Endothelial cell of umbilical vein (primary cell): ENCODE measurements at places on chromosomes 3 and 15. TPM values are rescaled to one million over a fixed set of nuclear protein-coding genes. Genes with fewer than 3 reads are reported as not detected.

Gene ZNF609
- total RNA-seq, result 49.6 and 52.8 TPM in 2 replicates

- DNase-seq, result no peak
Observed at GRCh38 chr3:176078906-176079305, 1118.4 kb downstream of the TBL1XR1 start.

DNA sequence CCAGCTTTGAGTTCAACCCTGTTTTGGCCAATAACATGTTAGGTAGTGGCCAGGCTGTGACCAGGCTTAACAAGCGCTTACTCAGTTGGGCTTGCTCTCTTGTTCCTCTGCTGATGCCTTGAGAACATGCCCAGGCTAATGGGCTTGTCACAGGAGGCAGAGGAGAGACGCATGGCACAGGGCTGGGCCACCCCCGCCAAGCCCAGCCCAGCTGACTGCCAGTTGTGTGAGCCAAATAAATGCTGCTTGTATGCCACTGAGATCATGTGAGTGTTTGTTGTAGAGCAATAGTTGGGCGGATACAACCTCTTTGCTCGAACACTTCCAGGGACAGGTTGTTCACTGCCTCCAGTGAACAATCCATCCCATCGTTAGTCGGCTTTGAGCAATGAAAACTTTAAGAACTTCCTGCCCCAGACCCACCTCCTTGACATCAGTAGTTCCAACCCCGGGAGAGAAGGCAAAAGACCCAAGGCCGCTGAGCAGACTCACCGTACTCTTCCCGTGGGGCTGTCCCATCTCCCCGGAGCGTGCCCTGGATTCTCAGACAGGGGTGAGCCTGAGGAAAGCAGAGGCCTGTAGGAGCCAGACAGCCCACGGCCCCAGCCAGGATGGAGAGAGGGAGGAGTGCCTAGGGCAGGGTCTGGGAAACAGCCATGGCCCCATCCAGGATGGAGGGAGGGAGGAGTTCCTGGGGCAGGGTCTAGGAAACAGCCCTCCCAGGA, 4.1 kb downstream of the PLA2G4F start:
- no peak for DNase-seq

Gene GOLGA6L4
- 5.3 and 7.5 TPM in 2 replicates for total RNA-seq

DNA sequence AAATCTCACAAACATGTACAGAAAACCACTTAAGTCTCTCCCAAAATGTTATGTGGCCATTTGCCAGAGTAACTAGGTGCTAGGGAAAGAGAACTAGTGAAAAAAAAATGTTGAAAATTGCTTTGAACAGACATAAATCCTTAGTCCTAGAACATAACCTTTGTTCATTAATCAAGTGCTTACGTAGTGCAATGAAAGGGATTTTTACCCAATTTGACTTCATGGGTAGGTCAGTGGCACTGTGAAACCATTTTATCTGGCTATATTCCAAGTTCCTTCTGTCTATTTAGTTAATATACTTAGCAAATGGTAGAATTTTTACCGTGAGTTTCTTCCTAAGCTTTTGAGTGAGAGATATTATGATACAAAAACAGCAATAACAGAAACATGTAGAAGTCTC, 209.4 kb downstream of the DIPK2A start:
- no peak for DNase-seq

Gene FBXW12
- total RNA-seq, result not detected in 2 replicates

- DNase-seq, result no peak
Observed at GRCh38 chr15:83100097-83100646, 7.3 kb upstream of the TM6SF1 start.

DNA sequence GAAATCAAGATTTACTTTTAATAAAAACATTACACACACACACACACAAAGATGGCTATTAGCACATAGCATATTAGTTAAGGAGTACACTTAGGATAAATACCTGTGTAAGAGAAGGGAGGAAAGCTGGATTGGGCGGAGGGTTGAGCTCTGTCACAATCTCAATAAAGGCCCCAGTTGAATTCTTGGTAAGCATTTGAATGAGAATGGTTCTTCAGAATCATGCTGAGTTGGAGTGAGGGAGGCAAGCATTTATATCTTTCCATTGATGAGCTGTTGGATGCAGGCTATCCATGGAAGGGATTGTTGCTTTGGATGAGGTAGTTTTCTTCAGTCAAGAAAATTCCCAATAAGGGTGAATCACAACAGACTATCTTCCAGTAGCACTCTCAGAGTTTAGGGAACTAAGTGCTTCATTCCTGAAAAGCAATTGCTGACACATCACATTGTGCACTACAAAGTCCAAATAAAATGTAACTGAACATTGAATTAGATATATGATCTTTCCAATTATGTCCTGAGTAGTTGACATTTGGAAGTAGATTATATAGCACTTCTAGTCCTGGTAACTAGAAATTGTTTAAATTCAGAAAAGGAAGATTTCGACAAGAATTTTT, 95.7 kb downstream of the SUCNR1 start:
- DNase-seq, result no peak

- DNase-seq, result no peak
Observed at GRCh38 chr3:23797491-23797890, 8.3 kb upstream of the UBE2E1 start.

DNA sequence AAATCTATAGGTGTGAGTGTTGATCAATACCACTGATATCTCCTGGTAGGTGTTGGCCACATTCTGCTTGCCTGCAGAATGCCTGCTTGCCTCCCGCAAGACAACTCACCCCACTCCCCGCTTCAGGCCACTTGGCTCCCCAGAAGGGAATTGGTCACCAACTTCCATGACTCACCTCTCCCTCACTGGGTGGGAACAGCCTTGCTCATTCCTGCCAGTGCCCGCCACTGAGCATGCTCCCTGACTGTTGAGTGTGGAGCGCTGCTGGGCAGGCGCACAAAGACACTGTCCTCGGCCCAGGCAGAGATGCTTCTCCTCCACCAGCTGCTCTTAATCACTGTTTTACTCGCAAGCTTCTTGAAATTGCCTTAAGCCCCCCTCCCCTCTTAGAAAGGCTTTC, 57.3 kb upstream of the PPP2R3A start:
- no peak for DNase-seq

DNA sequence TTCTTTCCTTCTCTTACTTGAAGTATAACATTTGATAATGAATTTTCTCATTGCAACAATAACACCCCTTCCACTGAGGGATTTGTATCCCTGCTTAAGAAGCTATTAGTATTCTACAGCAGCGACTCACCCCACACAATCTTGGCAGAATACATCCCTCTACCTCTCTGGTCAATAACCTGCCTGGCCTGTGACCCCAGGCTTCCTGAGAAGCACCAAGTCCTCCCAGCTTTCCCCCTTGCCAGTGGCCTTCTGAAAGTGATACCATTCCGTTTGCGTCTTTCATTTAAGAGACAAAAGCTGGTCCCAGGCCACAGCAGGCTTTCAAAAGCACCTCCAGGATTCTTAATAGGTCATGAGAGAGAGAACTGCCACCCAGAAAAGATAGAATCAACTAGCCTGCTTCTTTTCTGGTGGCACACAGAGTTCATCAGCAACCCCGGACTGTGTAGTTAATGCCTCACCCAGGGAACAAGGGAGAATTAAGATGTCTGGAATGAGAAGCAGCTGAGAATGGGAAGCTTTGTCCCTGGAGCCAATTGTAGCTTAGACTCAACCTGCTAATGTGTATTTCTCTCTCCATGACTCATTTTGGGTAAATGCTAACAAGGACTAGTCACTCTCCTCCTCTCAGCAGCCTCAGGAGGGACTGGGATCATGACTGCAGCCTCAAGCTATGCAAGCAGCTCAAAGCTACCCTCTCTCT, 101.0 kb upstream of the CPNE4 start:
- peak; percentile 75 for DNase-seq

Gene SLC2A2
- total RNA-seq, result not detected in 2 replicates

- no peak for DNase-seq
Observed at GRCh38 chr3:148307443-148307843, 390.3 kb upstream of the AGTR1 start.

Gene INSYN1
- 0.58 TPM in 1 of 2 replicates, not detected in the other for total RNA-seq

Gene MUSTN1
- total RNA-seq, result 0.62 and 2.2 TPM in 2 replicates

GRCh38 chr3:194300382-194300758, 50.8 kb downstream of the CPN2 start:
- DNase-seq, result no peak

Gene EFHB
- total RNA-seq, result 0.82 and 0.99 TPM in 2 replicates

Gene HEG1
- total RNA-seq, result 87.0 and 106 TPM in 2 replicates

DNA sequence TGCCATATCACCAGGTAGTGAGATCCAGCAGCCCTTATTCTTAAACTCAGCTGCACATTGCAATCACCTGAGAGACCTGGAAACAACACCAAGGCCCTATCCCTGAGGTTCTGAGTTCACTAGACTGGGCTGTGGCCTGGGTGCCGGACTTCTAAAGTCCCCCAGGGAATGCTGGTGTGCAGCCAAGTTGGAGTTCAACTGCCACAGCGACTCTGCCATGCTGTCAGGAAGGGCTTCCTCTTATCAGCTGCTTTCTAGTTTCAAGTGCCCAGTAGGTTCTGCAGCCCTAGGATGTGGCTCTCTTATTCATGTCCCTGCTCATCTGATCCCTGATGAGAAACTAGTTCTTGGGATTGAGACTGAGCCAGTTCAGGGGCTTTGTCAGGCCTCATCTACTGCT, 47.8 kb downstream of the ACAA1 start:
- DNase-seq, result no peak
